Fibroblast of gingiva (primary cell): ENCODE measurements at places on chromosomes 7 and 10.

GRCh38 chr7:128234476-128235026, 6.5 kb upstream of the LEP start:
- no peak for DNase-seq

- no peak for DNase-seq
Observed at GRCh38 chr10:127737563-127738511, 852 bp downstream of the FOXI2 start.

GRCh38 chr7:51227861-51228260, 88.7 kb downstream of the COBL start:
- no peak for DNase-seq

DNA sequence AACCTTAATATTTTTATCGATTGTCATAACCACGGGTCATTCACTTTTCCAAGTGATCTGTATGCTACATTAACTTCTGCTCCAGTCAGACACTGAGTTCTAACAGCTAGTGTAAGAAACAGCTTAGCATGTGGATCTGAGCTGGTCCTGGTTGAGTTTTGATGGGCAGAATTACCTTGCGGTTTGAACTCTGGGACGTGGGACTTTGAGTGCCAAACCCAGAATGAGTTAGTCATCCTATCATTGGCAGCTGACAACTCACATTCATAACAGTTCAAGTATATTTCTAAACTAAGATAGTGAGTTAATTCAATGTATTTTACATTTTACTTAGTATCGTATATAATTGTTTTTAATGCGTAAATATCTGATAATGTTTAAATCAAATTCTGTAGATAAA, 43.2 kb downstream of the C7orf33 start:
- no peak for DNase-seq

DNA sequence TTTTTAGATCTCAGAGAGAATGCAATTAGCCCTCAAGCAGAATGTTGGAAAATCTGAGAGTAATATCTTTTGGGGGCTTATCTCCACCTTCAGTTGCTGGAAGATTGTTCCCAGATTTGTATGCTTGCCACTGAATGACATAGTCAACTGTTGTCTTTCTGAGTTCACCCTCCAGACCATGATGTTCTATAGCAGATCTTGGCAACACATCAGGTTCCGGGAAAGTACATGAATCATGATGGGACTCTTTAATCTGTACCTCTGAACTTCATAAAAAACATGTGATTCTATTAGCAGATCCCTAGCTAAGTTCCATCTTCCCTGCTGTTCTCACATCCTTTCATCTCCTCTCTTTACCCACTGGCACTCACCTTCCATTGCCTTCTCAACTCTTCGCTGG, 68.9 kb downstream of the PLCE1 start:
- DNase-seq: peak; percentile 5

- DNase-seq: no peak
Observed at GRCh38 chr7:45044338-45044737, 44.3 kb downstream of the CCM2 start.

- no peak for DNase-seq
Observed at GRCh38 chr7:128679920-128680319, 7.8 kb downstream of the GARIN1A start.

GRCh38 chr10:115118346-115118745, 25.2 kb downstream of the ATRNL1 start:
- DNase-seq: no peak

- no peak for DNase-seq
Observed at GRCh38 chr7:7306231-7306630, 123.9 kb downstream of the C1GALT1 start.

DNA sequence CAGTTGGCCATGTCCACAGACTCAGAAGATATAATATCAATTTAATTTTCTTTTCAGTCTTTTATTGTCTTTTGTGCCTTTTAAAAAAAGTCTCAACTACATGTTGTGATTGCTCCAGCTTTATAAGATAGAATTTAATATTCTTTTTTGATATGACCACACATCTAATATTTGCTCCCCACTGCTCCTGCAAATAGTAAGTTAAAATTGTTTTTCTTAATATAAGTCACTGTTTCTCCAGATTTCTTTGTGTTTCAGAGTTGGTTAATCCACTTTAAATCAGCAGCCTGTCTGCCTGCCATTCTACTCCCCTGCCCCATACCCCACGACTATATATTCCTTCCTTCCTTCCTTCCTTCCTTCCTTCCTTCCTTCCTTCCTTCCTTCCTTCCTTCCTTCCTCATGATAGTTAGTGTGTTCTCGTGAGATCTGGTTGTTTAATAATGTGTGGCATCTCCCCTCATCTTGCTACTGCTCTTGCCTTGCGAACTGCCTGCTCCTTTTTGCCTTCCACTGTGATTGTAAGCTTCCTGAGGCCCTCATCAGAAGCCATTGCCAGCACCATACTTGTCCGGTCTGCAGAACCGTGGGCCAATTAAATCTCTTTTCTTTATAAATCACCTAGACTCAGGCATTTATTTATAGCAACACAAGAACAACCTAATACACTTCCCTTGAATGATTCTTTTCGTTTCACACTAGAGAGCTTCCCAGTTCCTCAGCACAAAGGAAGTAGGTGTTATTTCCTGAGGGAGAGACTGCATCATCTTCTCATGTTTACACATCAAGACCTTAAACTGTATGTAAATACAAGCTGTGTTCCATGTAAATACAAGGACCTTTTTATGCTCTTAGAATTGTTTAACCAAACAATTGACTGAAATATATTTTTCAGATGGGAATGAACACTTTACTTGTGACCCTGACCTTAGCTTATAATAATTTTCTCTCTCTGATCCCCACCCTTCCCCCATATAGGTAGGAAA, 24.5 kb downstream of the TAS2R16 start:
- DNase-seq: no peak

DNA sequence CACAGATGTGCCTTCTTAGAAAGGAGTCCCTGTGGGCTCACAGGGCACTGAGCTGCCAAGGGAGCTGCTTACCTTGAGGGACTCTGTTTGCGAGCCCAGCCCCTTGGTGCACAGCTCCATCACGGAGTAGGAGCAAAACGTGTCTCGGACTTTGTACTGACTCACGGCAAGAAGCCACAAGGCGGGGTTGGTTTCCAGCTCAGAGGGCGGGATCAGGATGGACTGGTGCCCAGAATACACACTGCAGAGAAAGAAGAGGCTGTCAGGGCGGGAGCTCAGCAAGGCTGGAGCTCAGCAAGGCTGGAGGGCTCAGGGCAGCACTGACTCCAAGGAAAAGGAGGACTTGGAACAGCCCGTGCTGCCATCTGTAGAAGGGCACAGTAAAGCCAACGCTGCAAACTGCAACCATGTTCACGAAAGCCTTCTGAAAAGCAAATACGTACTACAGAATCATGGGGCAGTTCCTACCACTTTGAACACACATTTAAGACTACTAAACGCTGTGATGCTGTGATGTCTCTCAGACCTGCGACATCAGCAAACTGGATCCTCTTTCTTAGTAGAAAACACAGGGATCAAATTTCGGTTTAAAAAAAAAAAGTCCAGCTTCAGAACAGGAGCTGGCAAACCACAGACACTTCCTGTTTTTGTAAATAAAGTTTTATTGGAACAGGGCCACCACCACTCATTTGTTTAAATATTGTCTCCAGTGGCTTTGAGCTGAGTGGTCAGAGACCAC, 194.3 kb downstream of the ZMYND11 start:
- peak; percentile 90 for DNase-seq

DNA sequence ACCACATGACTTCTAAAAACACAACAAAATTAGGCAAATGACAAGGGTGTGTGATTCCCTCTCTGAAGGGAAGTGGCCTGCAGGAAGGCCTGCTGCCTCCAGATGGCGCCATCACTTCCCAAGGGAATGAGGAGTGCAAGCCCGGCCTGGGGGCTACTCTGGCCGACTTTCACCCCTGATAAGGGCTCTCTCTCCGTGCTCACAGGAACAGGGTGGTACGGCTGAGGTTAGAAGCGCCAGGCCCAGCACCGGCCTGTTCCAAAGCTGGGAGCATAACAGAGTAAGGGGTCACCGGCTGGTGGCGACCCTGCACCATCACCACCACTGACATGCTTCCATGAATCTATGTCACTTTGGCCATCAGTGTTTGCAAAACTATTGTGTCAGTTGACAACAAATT, 13.1 kb downstream of the RBP3 start:
- no peak for DNase-seq

- DNase-seq: no peak
Observed at GRCh38 chr10:70459061-70459773, 17.7 kb upstream of the NODAL start.

DNA sequence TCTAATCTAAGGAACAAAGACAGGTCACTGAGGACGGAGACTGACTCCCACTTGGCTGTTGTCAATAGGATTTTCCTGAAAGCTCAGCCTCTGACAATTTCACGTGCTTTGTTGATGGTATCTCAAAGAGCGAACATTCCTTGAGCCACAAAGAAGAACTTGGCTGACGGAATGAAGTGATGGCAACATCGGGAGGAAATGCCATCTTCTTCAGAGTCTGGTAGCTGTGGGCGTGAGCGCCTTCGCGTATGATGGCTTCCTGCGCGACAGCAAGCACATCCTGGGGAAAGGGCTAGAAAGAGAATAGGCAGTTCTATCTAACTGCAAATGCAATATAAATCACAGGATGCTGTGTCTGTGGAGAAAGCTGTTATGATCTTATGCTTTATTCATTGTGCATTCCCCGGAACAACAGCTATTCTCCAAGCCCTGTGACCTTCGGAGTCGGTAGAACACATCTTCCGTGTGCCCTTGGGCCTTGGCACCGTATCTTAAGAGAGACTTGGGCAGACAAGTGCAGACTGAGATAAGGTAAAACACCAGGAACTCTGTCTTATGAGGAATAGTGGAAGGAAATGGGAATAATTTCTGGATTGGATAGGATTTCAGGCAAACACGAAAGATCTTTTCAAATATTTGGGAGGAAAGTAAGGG, 19.6 kb upstream of the GTPBP4 start:
- no peak for DNase-seq
